ENCODE measurements at places on chromosomes 3 and 15. TPM values are rescaled to one million over a fixed set of nuclear protein-coding genes. Genes with fewer than 3 reads are reported as not detected.

GRCh38 chr15:72592097-72592496, 62.4 kb upstream of the GOLGA6B start:
- DNase-seq: no peak

GRCh38 chr3:21484057-21484827, 266.8 kb downstream of the ZNF385D start:
- DNase-seq: no peak

- DNase-seq: no peak
These were observed 10.0 kb downstream of the TIMMDC1 start for GRCh38 chr3:119508172-119508845.

DNA sequence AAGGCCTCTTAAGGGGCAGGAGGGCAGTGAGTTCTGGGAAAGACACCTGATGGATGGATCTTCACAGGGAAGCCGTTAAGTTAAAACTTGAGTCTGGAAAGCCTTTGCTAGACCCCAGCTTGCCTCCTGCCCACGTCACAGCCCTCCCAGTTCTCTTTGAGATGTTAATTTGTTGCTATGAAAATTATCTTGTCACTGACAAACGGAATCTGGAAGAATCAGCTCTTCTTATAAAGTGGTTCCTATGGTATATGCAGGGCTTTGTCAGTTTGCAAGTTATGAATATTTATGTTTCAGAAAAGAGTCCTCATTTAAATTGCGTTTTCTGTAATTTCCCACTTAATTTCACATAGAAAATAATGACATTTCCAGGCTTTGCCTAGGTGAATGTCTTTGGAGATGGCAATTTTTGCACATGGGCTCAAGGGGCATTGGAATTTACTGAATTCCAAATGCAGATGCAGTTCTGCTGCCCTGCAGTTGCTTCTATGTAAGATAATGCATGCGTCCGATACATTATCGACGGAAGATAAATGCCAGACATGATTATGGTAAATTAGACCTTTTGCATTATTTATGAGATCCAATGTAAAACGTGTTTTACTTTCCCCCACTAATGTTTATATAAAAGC, 74.1 kb downstream of the CACNA2D3 start:
- DNase-seq: no peak

GRCh38 chr3:100032243-100032642, 82.1 kb downstream of the FILIP1L start:
- no peak for DNase-seq

DNA sequence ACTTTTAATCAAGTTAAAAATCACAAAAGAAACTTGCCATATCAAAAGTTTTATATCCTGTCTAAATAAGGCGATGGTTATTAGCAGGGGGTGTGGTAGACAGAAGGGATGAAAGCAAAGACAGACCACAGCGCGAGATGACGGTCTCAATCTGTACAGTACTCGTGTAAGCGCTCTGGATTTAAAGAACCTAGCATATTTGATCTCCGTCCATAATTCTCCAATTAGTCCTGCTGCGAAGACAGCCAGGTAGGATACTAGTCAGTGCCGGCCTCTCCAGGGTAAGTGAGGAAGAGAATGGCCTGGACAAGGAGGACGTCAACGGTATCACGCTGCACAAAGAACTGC, 701 bp downstream of the SGO1 start:
- DNase-seq: no peak

- DNase-seq: no peak
These were observed 40.9 kb downstream of the MUC20 start for GRCh38 chr3:195761567-195762248.

DNA sequence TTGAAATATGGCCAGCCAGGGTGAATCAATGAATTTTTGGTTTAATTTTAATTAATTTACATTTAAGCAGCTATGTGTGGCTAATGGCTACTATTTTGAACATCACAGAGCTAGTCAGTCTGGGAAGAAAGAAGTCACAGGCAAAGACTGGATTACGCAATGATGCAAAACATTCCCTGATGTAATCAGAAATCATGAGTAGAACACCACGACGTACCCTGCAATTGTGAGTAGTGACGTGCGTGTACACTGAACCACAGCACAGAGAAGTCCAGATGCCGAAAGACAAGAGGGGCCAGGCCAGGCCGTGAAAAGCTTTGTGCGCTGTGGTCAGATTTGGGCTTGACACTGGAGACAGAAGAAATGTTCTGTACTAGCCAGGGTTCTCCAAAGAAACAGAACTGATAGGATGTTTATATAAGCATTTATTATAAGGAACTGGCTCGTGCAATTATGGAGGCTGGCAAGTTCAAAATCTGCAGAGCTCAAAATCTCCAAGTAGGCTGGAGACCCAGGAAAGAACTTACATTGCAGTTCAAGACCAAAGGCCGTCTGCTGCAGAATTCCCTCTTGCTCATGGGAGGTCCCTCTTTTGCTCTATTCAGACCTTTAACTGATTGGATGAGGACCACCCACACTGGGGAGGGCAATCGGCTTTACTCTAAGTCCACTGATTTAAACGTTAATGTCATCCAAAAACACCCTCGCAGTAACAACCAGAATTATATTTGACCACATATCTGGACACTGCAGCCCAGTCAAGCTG, 44.6 kb downstream of the SH3BP5 start:
- peak; percentile 11 for DNase-seq

DNA sequence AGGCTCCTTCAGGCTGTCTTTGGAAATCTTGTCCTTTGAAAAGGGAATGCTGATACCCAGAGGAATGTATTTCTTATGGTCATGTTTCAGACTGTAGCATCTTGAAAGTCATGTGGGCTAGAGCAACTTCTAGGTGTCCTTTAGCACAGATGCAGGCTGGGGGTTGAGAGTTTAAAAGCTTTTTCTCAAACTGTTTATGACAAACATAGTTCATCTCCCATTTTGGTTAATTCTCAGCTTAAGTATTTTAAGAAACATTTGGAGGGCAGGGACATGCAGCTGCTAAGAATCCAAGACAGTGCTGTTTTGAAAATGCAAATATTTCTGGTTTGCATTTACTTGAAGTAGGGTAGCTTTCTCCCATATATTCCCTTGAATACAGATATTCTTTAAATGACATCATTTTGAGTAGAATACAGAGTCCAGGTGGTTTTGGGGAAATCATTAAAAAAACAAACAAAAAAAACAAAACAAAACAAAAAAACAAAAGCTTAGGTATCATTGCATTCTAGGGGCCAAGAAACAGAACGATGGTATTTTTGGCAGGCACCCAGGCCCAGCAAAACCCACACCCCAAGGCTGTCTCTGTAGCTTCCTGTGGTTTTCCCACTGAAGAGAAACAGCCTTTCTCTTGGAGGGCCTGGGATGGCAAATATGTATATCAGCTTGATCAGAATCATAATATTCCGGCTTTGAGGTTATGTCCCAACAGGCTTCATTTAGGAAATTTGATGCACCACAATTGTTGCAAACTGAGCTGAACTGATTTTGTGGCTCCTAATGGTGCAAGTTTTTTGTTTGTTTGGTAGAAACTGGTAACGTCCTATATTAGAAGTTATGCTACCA, 120.0 kb downstream of the ATG7 start:
- DNase-seq: no peak

GRCh38 chr15:76753771-76754170, 151.4 kb downstream of the SCAPER start:
- no peak for DNase-seq

GRCh38 chr3:56369914-56370313, 98.4 kb downstream of the ERC2 start:
- DNase-seq: no peak

- no peak for DNase-seq
These were observed 7.1 kb upstream of the FBN1 start for GRCh38 chr15:48652510-48653076.

- DNase-seq: no peak
These were observed 16.6 kb downstream of the TMOD3 start for GRCh38 chr15:51846066-51846462.

FSIP1 gene
- 0.89 TPM for total RNA-seq

RLBP1 gene
- not detected for total RNA-seq

ST8SIA2 gene
- 3.2 TPM for total RNA-seq

GHSR gene
- total RNA-seq: not detected

PLCL2 gene
- 18.6 TPM for total RNA-seq
